ENCODE measurements at places on chromosomes 6 and 20.

GRCh38 chr6:111260570-111261298 lies 173.4 kb downstream of the SLC16A10 start:
- DNase-seq = no peak

- DNase-seq = no peak
Measured at GRCh38 chr6:110422444-110422822, 7.1 kb upstream of the DDO start.

- no peak for DNase-seq
Measured at GRCh38 chr20:32004963-32005362, 5.3 kb upstream of the CCM2L start.

GRCh38 chr6:135647521-135647920 lies 150.0 kb upstream of the AHI1 start:
- DNase-seq = no peak

DNA sequence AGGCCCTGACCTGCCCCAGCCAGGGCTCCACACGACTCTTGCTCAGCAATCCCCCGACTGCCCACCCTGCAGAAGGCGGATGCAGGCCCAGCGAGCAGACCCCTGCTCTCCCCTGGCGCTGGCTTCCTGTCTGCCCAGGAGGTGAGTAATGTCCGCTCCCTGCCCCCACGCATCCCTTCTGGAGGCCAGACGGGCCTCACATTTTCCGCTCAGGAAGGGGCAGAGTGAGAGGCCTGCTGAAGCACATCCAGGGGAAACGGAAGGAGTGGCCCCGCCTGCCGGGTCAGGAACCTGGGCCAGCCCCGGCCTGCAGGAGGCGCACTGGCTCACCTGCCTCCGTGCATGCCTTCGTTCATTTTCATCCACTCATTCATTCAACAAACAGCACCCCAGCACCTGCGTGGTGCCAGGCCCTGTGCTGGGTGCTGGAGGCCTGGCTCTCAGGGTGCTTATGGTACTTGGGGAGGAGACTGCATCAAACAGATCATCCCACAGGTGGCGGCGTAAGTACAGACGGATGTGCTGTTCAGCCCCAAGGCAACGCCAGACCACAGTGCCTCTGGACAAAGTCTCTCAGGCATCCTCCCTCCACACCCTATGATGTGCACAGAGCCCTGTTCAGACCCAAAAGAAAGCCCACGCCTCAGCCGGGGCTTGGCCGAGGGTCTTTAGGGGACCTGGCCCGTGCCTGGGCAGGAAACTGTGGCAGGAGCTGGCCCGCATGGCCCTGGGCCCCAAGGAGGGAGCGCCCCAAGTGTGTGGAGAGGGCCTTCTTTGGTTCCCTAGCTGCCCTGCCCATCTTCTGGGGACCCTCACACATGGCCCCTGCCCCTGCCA lies 112.1 kb downstream of the ASXL1 start:
- no peak for DNase-seq

GRCh38 chr6:139349464-139350020 lies 24.9 kb downstream of the CITED2 start:
- no peak for DNase-seq

DNA sequence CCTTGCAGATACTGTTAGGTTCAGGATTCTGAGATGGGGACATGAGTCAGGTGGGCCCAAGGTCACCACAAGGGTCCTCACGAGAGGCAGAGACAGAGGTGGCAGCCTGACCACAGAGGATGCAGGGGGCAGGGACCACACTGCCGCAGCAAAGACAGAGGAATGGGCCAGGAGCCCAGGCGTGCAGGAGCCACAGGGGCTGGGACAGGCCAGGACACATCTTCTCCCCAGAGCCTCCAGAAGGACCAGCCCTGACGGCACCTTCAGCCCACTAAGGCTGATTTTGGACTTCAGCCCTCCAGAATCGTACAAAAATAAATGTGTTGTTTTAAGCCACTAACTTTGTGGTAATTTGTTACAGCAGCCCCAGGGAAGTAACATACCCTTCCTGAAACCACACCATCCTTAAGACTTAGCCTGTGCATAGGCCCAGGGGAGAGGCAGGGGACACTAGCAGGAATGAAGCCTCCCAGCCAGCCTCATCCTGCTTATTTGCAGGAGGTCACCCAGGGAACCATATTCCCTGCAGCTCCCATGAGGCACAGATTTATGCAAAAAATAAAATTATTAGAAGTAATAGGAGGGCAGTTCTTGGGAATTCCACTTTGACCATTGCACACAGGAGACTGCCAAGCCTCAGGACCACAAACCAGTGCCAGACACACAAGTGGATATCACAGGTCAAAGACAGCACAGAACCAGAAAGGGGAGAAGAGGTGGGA lies 119.3 kb upstream of the CST7 start:
- no peak for DNase-seq

- DNase-seq = no peak
Measured at GRCh38 chr6:2554651-2555260, 196.0 kb downstream of the MYLK4 start.

DNA sequence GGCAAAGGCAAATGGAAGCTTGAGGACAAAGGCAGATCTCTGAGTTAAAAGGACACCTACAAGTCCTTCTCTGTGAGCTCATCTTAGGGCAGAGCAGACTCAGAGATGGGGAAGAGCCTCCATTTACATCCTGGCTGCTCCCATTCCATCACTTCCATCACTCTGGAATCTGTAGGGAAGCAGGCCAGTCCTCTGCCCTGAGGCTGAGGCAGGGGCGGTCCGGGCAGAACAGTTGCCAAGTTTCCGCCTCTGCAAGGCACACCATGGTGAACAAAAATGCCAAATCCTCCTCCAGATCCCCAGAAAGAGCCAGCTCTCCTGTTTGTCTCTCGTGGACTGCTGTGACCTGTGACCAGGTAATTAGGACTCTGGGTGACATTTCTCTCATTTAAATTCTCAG lies 209.6 kb upstream of the SSTR4 start:
- DNase-seq = no peak

- DNase-seq = no peak
Measured at GRCh38 chr6:87093651-87094050, 1.3 kb downstream of the CGA start.

DNA sequence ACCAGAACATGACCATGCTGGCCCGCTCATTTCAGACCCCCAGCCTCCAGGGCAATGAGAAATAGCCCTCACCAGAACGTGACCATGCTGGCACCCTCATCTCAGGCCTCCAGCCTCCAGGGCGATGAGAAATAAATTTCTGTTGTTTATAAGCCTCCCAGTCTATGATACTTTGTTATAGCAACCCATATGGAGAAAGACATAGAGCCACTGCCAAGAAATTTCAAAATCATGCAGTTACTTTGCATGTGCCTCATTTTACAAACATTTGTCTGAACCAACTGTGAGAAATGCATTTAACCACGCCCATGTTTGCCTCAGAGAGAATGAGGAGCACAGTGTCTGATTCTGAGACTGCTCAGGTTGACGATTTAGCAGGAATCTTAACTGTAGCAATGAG lies 15.5 kb downstream of the CYP39A1 start:
- DNase-seq = no peak

DNA sequence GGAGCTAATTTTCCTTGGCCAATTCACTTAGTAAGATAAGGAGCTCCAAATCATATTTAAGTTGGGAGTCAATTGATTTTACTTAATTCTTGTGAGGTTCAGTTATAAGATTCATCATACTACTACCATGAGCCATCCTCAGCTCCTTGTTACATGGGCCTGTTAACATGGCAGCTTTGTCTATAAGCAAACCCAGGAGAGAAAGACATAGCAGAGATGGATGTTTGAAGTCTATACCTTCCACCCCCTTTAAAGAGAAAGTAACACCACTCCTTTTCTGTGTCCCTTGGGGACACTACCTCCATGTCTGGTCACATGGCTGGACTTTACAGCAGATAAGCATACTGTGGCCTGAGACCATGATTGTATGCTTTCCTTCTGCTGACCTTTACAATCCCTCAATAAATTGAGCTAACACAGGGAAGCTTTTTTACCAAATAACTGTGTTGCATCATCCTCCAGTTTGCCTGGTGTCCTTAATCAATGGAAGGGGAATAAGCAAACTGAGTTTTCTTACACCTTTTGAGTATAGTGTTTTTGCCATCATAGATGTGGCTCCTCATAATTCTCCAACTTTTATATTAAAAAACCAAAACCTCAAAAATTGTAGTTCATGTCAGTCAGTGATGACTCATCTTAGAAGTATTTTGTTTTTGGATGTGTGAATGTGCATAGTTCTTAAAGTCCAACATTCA lies 9.8 kb upstream of the ZNFX1 start:
- no peak for DNase-seq

- DNase-seq = no peak
Measured at GRCh38 chr6:15870333-15871043, 207.7 kb upstream of the DTNBP1 start.

DNA sequence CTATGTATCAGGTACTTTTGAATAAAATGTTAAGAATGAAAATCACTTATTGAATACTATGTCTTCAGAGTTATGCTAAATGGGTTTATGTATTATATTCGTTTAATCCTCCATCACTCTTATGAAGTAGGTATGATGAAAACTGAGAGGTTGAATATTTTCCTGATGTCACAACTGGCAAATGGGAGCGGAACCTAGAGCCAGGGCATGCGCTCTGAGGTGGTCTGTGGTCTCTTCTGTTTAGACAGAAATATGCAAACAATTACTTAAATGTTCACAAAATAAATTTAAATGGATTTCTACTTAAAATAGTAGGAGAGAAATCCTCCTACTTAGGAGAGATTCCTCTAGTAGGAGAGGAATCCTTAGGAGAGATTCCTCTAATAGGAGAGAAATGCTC lies 21.3 kb upstream of the UTRN start:
- DNase-seq = no peak

- no peak for DNase-seq
Measured at GRCh38 chr6:40956936-40957335, 82.1 kb downstream of the UNC5CL start.

- no peak for DNase-seq
Measured at GRCh38 chr6:8476656-8477055, 41.3 kb upstream of the SLC35B3 start.

DNA sequence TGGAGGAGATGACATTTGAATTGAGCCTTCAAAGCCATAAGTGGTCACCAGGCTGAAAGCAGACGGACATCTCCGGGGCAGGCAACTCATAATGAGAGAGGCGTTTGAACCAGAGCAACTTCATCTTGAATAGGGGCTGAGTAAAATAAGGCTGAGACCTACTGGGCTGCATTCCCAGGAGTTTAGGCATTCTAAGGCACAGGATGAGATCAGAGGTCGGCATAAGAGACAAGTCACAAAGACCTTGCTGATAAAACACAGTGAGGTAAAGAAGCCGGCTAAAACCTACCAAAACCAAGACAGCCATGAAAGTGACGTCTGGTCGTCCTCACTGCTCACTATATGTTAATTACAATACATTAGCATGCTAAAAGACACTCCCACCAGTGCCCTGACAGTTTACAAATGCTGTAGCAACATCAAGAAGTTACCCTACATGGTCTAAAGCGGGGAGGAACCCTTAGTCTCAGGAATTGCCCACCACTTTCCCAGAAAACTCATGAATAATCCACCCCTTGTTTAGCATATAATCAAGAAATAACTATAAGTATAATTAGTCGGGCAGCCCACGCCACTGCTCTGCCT lies 194.7 kb upstream of the SOX4 start:
- no peak for DNase-seq

DNA sequence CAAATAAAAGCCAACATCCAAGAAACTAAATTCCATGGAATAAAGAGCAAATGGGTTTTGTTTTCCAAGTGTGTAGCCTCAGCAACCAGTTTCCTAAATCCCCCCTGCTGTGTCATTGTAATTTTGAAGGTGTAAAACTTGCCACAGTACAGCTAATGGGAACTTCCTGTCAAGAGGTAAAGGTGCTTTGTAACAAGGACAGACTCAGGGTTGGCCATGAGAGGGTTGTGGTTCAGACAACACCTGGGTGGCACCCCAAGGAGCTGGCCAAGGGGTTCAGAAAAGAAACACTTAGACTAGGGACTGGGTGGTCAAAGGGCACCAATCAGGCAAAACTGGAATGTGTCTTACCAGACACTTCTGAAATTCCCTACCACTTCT lies 52.4 kb upstream of the LYRM2 start:
- no peak for DNase-seq

DNA sequence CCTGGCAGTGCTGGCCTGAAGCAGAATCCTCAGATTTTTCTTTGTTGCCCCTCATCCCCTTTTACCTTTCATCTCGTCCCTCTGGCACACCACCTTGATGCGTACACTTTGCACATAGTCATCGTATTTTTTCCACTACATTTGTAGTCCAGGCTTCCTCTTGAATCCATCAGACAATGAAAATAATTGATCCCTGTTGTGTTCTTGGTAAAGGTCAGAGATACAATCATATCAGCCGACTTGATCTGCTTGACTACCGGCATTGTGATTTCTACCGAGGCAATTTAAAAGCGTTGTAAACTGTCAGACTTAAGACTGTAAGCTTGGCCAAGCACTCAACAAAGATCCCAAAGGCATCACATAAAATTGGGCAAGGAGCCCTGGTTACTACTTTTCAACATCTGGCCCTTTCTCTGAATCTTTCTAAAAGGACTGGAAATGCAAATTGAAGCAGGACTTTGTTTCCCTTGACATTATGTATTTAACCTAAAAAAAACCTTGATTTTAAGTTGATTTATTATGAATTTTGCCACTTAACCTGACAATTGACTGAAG lies 512.6 kb downstream of the LMBRD1 start:
- no peak for DNase-seq

DNA sequence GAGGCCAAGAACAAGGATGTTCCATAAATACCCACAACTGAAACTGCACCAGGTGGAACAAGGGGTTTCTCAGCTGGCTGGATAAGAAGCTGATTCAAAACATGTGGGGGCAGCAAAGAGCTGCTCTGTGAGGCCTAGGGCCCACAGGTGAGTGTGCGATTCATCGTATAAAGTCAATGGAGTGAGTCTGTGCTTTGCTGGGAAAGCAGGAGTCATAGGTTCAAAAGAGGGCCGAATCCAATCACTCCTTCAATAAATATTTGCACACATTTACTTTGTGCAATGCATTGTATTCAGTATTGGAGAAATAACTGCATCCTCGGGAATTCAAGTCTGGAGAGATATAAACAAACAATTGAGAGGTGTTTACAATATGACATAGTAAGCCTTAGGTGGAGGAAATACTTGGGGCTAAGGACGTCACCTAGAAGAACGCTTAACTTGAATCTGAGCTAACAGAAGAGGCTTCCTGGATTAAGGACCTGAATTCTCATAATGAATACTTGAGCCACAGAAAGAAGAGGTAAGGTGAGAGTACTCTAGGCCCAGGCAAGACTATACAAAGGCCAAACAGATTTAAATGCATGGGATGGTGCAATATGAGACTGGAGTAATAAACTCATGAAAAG lies 83.7 kb upstream of the TMEM30A start:
- no peak for DNase-seq

DNA sequence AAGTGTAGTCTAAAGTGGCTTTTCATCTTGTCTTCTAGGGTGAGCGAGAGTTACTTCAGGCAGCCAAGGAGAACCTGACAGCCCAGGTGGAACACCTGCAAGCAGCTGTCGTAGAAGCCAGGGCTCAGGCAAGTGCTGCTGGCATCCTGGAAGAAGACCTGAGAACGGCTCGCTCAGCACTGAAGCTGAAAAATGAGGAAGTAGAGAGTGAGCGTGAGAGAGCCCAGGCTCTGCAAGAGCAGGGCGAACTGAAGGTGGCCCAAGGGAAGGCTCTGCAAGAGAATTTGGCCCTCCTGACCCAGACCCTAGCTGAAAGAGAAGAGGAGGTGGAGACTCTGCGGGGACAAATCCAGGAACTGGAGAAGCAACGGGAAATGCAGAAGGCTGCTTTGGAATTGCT lies 27.1 kb downstream of the C20orf173 start:
- no peak for DNase-seq

GRCh38 chr6:4973982-4974745 lies 29.7 kb downstream of the RPP40 start:
- peak; percentile 47 for DNase-seq

GRCh38 chr6:158839796-158840195 lies 20.6 kb upstream of the EZR start:
- no peak for DNase-seq

GRCh38 chr6:119171864-119172588 lies 93.6 kb upstream of the FAM184A start:
- DNase-seq = no peak
